ENCODE measurements at places on chromosomes 6 and 20. TPM values are rescaled to one million over a fixed set of nuclear protein-coding genes. Genes with fewer than 3 reads are reported as not detected.

C6orf58 gene
- 0.08 TPM for total RNA-seq

- H3K27me3 ChIP-seq: no peaks in the 10 kb centered on the region
- no peak overlapping the region for H3K4me3 ChIP-seq
- no peaks in the 10 kb centered on the region for H3K4me1 ChIP-seq
These were observed 8.1 kb downstream of the FYN start for GRCh38 chr6:111865049-111865585.

GRCh38 chr20:41587523-41587922, 30.7 kb downstream of the CHD6 start:
- DNase-seq: no peak
- H3K4me1 ChIP-seq: peaks cover 2% of the 10 kb centered on the region
- H3K4me3 ChIP-seq: no peak overlapping the region
- H3K36me3 ChIP-seq: peaks cover 3% of the 10 kb centered on the region
- no peak overlapping the region for H3K27ac ChIP-seq
- no peaks in the 10 kb centered on the region for H3K27me3 ChIP-seq

DNA sequence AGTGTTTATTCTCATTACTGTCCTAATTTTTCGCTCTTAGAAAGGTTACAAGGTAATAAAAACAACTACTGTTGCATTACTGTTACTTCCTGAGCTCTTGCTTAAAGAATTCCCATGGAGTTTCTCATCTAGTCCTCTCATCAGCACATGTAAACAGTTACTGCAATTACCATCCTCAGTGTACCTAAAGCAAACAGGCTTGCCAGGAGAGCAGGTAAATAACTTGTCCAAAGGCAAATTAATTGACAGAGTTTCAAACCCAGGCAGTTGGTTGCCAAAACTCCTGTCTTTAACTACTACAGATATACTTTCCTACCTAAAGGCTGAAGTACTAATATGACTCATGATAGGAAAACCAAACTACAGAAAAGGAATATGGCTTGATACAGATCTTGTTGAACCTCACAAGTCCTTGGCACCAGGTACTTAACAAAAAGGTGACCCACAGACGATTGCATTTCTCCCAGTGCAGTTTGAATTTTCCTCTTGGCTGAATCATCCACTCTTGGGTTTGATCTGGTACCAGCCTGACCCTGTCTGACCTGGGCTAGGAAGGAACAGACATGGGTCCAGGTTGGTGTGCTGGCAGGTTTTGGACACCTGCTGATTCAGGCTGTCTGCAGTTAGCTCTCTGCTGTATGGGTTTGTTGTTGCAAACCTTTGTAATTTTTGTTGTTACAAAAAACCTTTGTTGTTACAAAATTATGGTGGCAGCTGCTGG, 153.0 kb downstream of the CFAP61 start:
- H3K36me3 ChIP-seq: no peaks in the 10 kb centered on the region
- DNase-seq: no peak
- no peaks in the 10 kb centered on the region for H3K27me3 ChIP-seq
- H3K4me3 ChIP-seq: no peak overlapping the region
- H3K27ac ChIP-seq: no peak overlapping the region
- peaks cover 3% of the 10 kb centered on the region for H3K4me1 ChIP-seq
